ENCODE measurements at places on chromosomes 7 and 10.

GRCh38 chr7:158814637-158815036 lies 14.7 kb downstream of the ESYT2 start:
- DNase-seq: no peak

DNA sequence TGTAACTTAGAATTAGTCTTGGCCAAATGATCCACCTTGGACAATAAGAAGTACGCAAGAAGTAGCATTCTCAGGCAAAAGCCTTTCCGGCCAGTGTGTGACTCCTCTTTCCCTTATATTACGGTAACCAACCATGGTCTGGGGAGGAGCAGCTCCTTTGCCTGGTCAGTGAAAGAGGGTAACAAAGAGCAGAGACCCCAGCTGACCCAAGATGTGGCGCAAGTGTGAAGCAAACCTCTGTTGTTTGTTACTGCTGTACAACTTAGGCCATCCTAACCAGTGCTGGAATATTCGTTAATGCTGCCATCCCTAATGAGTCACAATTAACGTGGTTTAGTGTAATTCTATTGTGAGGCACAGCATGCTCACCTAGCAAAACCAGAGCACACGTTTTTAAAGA lies 44.0 kb downstream of the HIPK2 start:
- DNase-seq: no peak

DNA sequence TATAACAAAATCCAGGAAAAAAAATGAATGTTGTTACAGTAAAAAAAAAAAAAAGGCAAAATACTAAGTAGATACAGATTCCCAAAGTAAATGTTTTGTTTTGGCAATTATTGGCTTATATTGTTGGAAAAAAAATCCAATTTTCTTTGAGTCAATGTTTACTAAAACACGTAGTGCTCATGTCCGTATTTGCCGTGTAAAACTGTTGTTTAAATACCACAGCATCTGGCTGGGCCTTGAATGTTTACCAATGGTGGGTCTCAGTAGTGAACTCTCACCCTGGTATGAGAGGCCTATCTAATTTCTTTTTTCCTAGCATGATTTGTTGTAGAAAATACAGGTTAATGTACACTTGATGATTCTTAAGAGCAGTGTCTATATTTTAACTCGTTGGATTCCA lies 41.4 kb upstream of the SLC26A5 start:
- DNase-seq: no peak

- DNase-seq: peak; percentile 88
Measured at GRCh38 chr7:155665957-155666287, 21.5 kb downstream of the RBM33 start.

DNA sequence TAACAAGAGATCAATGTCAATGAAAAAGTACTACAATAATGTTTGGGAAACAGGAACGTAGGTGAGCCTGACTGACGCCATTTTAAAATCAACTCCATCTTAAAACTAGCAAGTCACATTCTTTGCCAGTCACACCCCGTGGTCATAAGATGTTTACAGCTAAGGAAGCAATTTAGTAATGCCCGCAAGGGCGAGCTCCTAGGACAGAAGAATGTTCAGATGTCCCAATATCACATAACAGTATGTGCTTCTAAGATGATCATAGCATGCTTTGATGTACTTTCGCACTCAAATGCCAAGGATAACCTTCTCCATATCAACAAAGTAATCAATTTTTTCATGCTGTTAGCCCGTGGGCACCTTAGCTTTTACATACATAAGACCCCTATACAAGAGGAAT lies 113.8 kb upstream of the EGFR start:
- DNase-seq: no peak

DNA sequence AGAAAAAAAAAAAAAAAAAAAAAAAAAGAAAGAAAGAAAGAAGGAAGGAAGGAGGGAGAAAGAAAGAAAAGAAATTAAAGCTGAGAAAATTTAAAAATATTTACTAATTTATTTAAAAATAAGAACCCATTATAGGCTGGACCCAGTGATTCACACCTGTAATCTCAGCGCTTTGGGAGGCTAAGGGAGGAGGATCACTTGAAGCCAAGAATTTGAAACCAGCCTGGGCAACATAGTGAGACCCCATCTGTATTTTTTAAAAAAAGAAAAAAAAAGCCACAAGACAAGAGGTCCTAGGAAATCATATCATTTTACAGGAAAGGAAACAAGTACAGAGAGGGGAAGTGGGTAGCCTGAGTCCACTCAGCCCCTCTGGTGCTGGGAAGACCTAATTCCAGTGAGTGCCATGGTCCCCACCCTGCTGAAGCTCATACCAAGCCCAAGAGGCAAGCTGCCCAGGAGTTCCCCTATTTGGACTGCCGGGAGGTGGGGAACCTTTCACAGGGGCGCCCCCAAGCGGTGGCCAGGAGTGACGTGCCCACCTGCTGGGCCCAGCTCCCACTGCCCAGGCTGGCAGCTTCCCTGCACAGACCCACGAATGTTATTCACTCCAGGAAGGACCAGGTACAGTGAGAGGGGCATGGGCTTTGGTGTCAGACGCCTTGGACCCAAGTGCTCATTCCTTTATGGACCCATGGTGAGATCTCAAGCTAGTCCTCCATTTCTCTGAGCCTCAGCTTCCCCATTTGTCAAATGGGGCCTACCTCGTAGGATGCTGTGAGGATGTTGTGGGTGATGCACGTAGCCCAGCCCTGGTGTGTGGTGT lies 133.6 kb downstream of the ZMIZ1 start:
- DNase-seq: peak; percentile 43

- DNase-seq: peak; percentile 61
Measured at GRCh38 chr10:12194752-12195271, 879 bp downstream of the NUDT5 start.

DNA sequence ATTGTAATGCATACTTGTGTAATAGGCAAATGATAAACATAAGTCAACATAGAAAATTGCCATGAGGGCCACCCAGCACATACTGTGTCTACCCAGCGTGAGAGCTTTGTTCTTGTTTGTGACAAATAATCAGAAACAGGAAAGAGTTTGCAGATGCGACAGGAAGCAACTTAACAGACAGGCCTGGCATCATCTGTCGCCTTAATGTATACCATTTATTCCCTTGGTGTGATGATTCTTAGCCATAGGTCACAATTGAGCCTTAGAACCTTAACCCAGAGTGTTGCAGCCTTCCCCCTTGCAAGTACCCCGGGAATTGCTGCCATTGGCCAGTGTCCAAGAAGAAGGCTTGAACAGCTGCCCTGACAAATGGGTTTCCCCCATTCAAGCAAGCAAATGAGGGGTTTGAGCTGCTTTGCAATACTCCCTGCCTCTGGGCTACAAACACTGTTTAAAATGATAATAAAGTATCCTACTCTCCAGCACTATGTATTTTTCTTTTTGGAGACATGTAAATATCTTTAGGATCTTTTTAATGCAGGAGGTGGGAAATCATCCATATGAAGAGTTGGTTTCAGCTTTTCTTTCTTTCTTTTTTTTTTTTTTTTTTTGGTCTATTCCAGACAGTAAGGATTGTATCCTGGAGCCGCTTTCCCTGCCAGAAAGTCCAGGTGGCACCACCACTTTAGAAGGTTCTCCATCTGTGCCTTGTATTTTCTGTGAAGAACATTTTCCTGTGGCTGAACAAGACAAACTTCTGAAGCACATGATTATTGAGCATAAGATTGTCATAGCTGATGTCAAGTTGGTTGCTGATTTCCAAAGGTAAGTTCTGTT lies 80.0 kb downstream of the ZNF277 start:
- peak; percentile 13 for DNase-seq

GRCh38 chr10:3000048-3000447 lies 67.3 kb upstream of the PFKP start:
- no peak for DNase-seq

DNA sequence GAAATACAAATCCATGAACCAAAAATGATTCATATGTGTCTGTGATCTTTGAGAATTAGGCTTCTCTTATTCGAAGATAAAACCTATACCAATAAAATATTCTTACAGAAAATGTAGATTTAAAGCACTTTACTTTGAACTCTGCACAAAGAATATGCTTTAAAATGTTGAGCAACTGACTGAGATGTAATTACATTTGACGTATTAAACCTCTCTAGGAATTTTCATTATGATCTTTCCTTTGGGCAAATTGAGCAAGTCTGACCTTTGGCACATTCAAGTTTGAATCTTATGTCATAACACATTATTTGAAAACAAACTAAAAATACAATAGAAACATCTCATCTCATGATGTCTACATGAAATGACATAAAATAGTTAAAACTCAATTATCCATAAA lies 69.2 kb upstream of the AHR start:
- DNase-seq: no peak

GRCh38 chr7:70190281-70190680 lies 592.0 kb downstream of the AUTS2 start:
- no peak for DNase-seq

GRCh38 chr7:133081119-133081598 lies 731 bp downstream of the CHCHD3 start:
- no peak for DNase-seq

GRCh38 chr7:128373606-128374005 lies 12.1 kb upstream of the PRRT4 start:
- no peak for DNase-seq

DNA sequence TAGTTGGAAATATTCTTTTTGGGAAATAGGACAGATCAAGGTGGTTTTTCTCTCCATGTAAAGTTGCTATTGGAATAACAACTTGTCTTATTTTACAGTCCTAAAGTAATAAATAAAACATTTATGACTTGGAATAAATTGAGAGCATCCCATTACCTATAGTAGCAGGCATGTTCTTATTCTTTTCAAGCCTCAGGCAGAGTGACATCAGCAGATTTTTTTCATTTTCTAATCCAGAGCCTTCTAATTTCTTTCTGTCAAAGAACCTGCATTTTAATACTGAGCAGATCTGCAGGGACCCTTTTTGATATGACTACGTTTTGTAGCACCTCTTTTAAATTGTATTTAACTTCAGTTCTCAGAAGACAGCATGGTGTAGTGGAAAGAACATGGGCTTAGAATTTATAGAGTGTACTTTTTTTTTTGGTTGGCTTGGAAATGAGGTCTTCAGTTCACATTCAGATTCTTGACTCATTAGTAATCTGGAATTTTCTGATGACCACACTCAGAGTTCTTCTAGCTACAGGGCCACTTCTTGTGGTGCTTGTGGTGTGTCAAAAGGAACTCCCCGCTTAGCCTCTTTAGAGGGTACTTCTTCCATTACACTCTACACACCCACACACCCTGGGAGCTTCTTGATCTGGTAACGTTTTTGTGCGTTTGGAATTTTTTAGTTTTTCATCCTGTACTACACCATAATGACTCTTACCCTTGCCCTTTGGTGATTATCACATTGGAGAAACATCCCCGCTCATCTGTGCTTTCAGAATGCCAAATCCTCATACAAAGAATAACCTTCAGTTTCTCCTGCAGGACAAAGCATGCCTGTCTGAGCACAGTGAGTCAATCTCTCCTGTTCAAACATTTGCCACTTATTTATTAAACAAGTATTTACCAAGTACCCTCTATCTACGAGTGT lies 34.6 kb downstream of the AGK start:
- DNase-seq: peak; percentile 91

DNA sequence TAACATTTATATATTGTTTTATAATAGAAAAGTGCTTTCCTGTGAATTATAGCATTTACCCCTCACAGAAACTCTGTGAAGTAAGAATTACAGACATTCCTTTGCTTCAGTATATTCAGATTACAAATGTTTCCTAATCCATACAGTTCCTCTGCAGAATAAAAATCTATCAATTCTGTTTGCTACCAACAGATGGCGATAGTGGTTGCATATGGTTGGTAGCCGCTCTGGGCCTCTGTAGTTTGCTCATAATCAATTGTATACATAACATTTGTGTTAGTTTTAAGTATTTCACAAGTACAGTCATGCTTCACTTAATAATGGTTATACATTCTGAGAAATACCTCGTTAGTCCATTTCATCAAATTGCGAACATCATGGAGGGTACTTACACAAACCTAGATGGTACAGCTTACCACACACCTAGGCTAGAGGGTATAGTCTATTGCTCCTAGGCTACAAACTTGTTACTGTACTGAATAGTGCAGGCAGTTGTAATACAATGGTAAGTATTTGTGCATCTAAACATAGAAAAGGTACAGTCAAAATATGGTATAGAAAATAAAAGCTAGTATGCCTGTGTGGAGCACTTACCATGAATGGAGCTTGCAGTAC lies 94.4 kb upstream of the STEAP4 start:
- DNase-seq: peak; percentile 2

DNA sequence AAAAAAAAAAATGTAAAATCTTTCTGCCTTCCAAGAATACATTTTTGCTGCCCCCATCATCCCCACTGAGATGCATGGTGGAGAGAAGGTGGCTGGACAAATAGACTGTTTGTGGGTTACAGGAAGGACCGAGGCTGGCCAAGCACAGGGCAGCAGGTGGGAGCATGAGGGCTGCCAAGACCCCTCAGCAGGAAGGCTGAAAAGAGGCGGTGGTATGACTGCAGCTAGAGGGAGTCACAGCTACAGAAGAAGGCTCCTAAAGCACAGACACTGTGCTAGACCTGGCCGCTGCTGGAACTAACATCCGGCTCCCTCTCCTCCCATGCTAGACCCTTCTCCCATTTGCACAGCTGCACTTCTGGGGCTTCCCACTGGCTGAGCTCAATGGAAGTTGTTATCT lies 289.6 kb downstream of the TCERG1L start:
- DNase-seq: no peak

DNA sequence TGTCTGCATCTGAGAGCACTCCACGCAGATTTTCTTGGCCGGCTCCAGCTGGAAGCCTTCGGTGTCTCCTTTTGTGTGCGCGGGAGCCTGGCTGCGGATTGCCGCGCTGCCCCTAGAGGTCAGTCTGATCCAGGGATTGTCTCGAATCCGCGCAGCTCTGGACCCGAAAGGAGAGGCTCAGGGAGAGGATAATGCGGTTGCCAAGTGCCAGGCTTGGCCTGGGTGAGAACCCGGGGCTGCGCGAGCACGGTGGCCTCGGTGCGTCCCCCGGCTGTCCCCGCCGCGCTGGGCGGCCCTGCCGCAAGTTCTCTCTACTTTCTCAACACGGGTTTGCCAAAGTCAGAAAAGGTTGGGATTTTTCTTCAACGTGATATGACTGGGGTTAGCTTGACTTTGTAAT lies 140.9 kb downstream of the ADCYAP1R1 start:
- peak; percentile 38 for DNase-seq

DNA sequence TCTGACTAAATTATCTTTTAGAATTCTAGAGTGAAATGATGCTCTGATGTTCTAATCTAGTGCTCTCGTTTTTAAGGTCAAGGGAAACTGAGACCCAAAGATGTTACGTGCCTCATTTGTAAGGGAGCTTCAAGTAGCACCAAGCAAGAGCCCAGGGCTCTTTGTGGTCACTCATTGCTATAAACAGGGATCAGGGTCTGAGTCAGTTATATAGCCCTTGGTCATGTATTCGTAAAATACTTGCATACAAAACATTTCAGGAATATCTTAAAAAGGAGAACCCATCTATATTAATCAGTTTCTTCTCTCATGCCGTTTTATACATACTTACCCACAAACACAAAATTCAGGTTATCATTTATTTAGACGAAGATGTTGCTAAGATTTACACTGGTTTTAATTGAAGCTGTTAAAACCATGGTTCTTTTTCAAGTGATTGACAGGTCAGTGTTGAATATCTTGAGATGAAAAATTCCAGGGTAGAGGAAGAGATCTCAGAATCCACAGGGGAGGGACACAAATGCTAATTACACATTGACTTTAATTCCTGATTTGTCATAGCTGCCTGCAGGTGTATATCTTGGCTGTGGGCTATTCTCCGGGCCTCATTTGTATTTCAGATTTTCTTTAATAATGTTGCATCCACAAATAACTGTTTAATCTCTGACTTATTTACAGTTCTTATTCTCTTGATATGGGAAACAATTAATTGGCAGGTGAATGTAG lies 188.4 kb downstream of the SND1 start:
- no peak for DNase-seq

- no peak for DNase-seq
Measured at GRCh38 chr10:47154762-47155161, 145.2 kb upstream of the GDF10 start.

GRCh38 chr10:132001238-132001972 lies 19.7 kb upstream of the BNIP3 start:
- DNase-seq: peak; percentile 25
